ENCODE measurements at places on chromosomes 5 and 9.
A peak's percentile ranks its signal among the peaks of the same experiment; 100 is the strongest.

DNA sequence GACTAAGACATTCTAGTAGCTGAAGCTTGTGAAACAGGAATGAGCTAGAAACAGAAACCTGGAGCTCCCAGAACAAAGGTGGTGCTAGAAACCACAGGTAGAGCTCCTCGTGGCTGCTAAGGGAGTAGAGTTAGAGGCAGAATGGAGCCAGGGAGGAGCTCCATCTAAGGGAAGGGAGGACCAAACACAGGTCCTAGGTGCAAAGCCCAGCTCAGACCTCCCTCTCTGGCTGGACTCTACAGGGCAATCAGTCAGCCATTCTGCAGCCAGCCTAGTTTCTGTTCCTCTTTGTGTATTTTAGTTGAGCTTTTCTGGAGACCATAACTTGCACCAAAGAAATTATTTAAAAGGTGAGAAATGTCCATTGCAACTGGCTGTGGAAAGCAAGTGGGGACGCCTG lies 70.4 kb downstream of the CRB2 start:
- no peak for DNase-seq
- peaks cover 3% of the 10 kb centered on the region for H3K36me3 ChIP-seq
- H3K27me3 ChIP-seq: peaks cover 8% of the 10 kb centered on the region
- no peaks in the 10 kb centered on the region for H3K4me1 ChIP-seq
- H3K27ac ChIP-seq: no peak overlapping the region

DNA sequence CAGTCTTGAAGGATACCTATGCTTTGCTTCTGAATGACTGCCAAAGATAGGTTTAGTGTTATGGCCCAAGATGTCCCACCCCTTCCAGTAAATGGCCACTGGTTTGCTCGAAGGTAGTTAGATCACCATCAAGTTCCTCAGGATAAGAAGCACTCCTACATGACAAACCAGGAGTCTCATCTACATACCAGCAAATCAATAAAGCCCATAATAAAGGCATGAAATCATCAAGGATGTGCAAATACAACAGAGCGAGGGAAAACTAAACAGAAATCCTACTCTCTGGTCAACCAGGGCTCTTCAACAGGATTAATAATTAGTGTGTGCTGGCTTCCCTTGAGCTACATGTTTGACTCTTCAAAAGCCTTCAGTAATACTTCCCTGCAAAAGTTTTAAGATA lies 141.0 kb downstream of the LHFPL2 start:
- H3K27ac ChIP-seq: no peak overlapping the region
- H3K4me1 ChIP-seq: peaks cover 56% of the 10 kb centered on the region
- no peak for DNase-seq
- peak overlapping the region; percentile 93 for H3K4me3 ChIP-seq

- no peaks in the 10 kb centered on the region for H3K27me3 ChIP-seq
- no peak overlapping the region for H3K4me3 ChIP-seq
- H3K36me3 ChIP-seq: no peaks in the 10 kb centered on the region
- DNase-seq: no peak
- no peak overlapping the region for H3K27ac ChIP-seq
- H3K4me1 ChIP-seq: no peaks in the 10 kb centered on the region
These were observed 445.7 kb upstream of the TRPC7 start for GRCh38 chr5:136811086-136811485.

- no peaks in the 10 kb centered on the region for H3K4me1 ChIP-seq
- no peak overlapping the region for H3K27ac ChIP-seq
- peaks cover 4% of the 10 kb centered on the region for H3K27me3 ChIP-seq
- no peak overlapping the region for H3K4me3 ChIP-seq
These were observed 566.0 kb downstream of the CAAP1 start for GRCh38 chr9:26326563-26326962.

- H3K36me3 ChIP-seq: no peaks in the 10 kb centered on the region
- peak; percentile 10 for DNase-seq
- no peaks in the 10 kb centered on the region for H3K4me1 ChIP-seq
- no peaks in the 10 kb centered on the region for H3K27me3 ChIP-seq
These were observed 11.2 kb upstream of the MARCHF3 start for GRCh38 chr5:127041571-127041970.

GRCh38 chr5:13350767-13351166 lies 593.7 kb downstream of the DNAH5 start:
- no peaks in the 10 kb centered on the region for H3K27me3 ChIP-seq
- H3K27ac ChIP-seq: no peak overlapping the region
- H3K4me3 ChIP-seq: no peak overlapping the region

DNA sequence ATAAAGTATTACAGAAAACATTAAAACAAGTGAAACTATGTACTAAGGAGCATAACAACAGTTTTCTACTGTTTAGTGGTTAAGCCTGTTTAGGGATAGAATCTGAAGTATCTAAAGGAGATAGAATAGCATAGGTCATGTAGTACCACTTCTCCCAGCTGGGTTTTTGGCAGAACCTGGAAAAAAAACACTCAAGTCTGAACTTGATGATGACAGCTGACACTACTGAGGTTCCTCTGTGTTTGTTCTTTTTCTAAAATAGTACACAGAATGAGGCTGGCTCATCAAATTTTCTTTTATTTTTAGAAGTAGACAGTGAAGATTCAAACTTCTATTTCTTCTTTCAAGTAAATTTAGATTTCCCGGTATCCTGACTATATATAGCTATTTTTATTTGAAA lies 203.8 kb upstream of the ACO1 start:
- H3K4me3 ChIP-seq: no peak overlapping the region
- DNase-seq: no peak
- H3K36me3 ChIP-seq: no peaks in the 10 kb centered on the region
- no peak overlapping the region for H3K27ac ChIP-seq
- no peaks in the 10 kb centered on the region for H3K27me3 ChIP-seq

DNA sequence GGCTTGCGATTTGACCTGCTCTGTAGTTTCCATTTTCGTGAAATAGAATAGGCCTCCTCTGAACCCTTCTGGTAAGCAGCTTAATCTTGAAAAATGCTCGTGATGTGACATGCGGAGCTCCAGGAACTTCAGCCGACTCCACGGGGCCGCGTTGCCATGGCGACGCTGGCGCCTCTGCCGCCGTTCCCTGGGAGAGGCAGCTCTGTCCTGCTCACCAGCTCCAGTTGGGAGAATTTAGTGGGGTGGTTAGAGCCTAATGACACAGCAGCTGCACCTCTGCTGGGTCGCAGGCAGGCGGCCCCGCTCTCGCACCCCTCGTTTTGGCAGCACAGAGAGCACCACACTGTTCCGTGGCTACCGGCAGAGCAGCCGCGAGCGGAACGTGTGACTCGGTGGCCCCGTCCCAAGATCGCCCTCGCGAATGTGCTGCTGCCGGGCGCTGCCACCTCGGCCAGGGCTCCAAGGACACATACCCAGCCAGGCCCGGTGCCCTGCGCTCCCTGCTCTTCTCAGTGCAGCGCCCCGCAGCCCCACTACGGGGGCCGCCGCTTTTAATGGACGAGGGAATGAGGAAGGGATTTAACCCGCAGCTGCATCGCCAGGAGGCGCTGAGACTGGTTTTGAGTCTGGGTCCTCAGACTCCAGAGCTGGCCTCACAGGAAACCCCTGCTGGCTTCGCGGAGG lies 131.2 kb upstream of the LMX1B start:
- H3K27me3 ChIP-seq: no peaks in the 10 kb centered on the region
- H3K27ac ChIP-seq: no peak overlapping the region
- H3K4me3 ChIP-seq: no peak overlapping the region
- no peaks in the 10 kb centered on the region for H3K4me1 ChIP-seq
- peaks cover 8% of the 10 kb centered on the region for H3K36me3 ChIP-seq

- H3K27me3 ChIP-seq: peaks cover 33% of the 10 kb centered on the region
- H3K4me3 ChIP-seq: no peak overlapping the region
- no peak overlapping the region for H3K27ac ChIP-seq
- no peak for DNase-seq
- H3K36me3 ChIP-seq: no peaks in the 10 kb centered on the region
- H3K4me1 ChIP-seq: peaks cover 9% of the 10 kb centered on the region
These were observed 3.3 kb upstream of the HAPLN1 start for GRCh38 chr5:83724001-83724400.

DNA sequence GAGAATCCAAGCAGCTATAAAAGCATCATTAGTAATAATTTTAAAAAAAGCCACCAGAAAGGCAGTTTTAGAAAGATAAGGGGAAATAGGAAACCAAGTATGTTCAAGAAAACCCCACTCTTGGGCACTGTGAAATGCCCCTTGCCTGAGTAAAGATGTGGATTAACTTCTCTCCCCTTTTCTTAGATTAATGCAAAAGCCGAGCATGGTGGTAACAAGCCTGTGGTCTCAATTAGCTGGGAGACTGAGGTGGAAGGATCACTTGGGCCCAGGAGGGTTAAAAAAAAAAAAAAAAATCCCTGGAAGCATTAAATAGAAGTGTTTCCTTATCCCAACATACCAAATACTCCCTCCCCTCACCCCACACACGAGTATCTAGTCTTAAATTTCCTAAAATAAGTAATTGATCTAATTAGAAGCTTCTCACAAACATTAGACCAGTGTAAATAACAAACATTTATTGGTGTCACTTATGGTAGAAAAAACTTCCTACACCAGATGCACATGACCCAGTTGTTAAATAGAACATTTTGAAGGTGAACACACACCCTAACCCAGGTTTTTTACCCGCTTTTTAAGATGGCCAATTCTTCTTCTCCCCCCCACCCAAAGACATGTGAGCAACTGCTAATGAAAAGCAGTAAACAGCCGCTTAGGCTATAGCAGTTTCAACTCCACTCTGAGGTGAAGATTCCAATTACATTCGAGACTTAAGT lies 5.2 kb downstream of the HSPA5 start:
- no peaks in the 10 kb centered on the region for H3K27me3 ChIP-seq
- peaks cover 31% of the 10 kb centered on the region for H3K4me1 ChIP-seq

DNA sequence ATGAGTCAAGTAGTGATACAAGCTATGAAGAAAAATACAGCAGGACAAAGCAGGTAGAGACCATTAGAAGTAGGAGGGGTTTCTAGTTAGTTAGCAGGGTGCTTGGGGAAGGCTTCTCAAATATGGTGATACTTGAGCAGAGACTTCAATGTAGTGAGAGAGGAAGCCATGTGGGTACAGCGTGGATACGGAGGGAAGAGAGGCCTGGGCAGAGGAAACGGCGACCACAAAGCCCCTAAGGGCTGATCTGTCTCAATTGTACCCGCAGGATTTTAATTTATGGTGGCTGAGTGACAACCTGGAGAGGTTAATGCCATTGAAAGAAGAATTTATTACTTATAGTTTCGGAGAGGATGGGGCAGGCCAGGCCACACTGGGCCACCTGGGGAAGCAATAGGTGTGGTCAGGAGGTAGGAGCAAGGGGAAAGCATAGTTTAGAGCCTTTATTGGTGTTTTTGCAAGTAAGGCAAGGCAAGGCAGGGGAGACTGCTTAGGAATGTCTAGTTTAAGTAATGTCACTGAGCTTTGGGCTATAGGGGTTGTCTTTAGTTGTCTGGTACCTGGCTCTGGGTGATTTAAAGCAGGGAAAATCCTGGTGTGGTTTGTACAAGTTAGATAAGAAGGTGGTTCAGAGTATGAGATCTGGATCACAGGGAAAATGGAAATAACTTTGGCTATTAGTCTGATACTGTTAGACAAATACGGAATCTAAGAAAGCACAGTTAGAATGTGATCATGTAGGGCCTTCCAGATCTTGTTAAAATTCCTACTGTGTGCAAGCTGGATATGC lies 42.6 kb downstream of the GCNT4 start:
- H3K4me3 ChIP-seq: no peak overlapping the region
- no peaks in the 10 kb centered on the region for H3K36me3 ChIP-seq
- H3K27me3 ChIP-seq: no peaks in the 10 kb centered on the region
- no peak overlapping the region for H3K27ac ChIP-seq
- peaks cover 13% of the 10 kb centered on the region for H3K4me1 ChIP-seq

- H3K4me3 ChIP-seq: no peak overlapping the region
- H3K4me1 ChIP-seq: no peaks in the 10 kb centered on the region
- H3K27ac ChIP-seq: no peak overlapping the region
- DNase-seq: no peak
These were observed 12.4 kb downstream of the NUDT2 start for GRCh38 chr9:34341659-34342295.

DNA sequence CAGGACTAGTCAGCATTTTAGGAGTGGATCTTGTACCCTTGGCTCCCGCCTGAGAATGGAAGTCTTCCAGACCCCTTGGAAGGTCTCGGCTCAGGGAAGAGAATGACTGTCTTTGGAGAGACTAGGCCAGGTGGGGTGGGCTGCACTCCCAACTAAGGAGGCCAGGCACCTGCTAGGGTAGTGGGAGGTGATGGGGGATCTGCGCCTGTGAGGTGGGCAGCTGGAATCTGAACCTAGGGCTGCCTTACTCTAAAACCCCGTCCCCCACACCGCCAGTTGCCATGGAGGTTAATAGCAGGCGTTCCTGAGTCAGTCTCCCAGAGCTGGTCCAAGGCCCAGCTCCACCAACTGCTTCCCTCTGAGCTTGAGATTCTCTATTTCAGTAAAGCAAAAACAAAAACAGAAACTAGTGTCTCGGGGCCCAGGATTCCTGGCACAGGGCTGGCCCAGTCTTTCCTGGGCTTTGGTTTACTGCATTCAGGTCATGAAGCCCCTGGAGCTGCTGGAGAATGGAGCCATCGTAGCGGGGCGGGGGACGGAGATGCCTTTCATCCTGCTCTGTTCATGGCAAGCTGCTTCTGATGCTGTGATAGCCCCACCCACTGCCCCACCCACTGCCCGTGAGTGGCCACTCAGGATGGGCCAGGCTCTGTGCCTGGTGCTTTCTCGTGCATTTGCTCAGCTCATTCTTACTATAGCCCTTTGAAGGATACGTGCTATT lies 57.5 kb downstream of the DAB2IP start:
- H3K4me3 ChIP-seq: no peak overlapping the region
- H3K4me1 ChIP-seq: no peaks in the 10 kb centered on the region
- peaks cover 13% of the 10 kb centered on the region for H3K27me3 ChIP-seq
- no peak for DNase-seq
- no peak overlapping the region for H3K27ac ChIP-seq
- no peaks in the 10 kb centered on the region for H3K36me3 ChIP-seq

GRCh38 chr5:17070647-17071046 lies 134.6 kb upstream of the MYO10 start:
- H3K27ac ChIP-seq: no peak overlapping the region
- H3K4me1 ChIP-seq: peaks cover 15% of the 10 kb centered on the region
- H3K27me3 ChIP-seq: no peaks in the 10 kb centered on the region
- H3K4me3 ChIP-seq: no peak overlapping the region
- peak; percentile 22 for DNase-seq
- H3K36me3 ChIP-seq: no peaks in the 10 kb centered on the region

GRCh38 chr5:169331292-169331852 lies 30.4 kb upstream of the SLIT3 start:
- H3K27ac ChIP-seq: no peak overlapping the region
- H3K27me3 ChIP-seq: no peaks in the 10 kb centered on the region
- no peaks in the 10 kb centered on the region for H3K36me3 ChIP-seq
- H3K4me1 ChIP-seq: no peaks in the 10 kb centered on the region

GRCh38 chr9:36559036-36559695 lies 13.5 kb upstream of the MELK start:
- H3K4me3 ChIP-seq: no peak overlapping the region
- no peaks in the 10 kb centered on the region for H3K36me3 ChIP-seq
- DNase-seq: no peak
- H3K27me3 ChIP-seq: no peaks in the 10 kb centered on the region

- no peak for DNase-seq
- no peak overlapping the region for H3K4me3 ChIP-seq
- no peak overlapping the region for H3K27ac ChIP-seq
- no peaks in the 10 kb centered on the region for H3K36me3 ChIP-seq
These were observed 570.3 kb downstream of the EBF1 start for GRCh38 chr5:158529454-158529853.
